AG10803 (cell line): ENCODE measurements at places on chromosomes 1 and 21.
A peak's percentile ranks its signal among the peaks of the same experiment; 100 is the strongest.

GRCh38 chr1:18870957-18871356, 11.5 kb upstream of the TAS1R2 start:
- DNase-seq, result no peak

- DNase-seq, result no peak
Observed at GRCh38 chr1:201749059-201749690, 79.8 kb upstream of the IPO9 start.

DNA sequence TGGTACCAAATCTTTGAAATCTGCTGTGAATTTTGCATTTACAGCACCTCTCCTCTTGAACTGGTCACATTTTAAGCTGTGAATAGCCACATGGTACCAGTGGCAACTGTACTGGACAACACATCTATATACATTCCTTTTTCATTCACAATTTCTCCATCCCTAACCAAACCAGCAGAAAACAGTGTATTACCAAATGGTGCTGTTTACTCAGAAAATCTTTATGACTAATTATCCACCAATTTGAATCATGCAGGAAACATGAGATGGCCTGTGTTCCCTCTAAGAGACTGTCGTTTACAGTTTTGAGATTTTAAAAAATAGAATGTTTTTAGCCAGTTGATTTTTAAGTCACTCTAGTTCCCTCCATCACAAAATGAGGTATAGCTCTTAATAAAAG, 17.6 kb upstream of the CCT8 start:
- peak; percentile 84 for DNase-seq

- DNase-seq, result peak; percentile 43
Observed at GRCh38 chr1:223298701-223299100, 65.3 kb downstream of the SUSD4 start.

DNA sequence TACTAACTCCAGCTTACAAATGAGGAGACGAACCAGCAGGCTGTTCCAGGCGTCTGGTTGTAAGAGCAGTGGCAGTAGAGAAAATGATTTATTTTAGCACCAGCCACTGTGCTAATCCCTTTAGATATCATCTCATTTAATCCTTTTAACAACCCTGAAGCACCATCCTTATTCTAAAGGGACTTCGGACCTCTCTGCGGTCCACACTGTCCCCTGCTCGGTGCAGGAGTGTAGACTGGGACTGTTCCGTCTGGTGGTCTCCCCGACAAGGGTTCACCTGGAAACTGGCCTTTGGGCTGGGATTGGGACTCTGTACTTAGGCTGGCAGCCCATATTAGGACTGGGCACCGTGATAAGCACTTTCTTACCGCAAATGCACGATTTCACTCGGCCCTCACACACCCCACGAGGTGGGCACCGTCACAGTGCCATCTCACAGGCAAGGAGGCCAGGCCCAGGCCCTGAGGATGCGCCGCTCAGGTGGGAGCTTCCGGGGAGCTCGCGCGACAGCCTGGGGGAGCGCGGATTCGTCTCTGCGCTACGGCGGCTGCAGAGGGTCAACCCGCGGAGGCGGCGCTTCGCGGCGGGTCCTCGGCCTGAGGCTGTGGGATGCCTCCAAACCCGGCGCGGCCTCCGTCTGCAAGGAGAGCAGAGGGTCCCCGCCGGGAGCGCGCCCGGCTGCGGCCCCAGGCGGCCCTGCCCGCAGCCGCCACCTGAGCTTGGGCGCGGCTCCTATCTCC, 45.2 kb downstream of the ATP1A1 start:
- DNase-seq, result peak; percentile 83

- no peak for DNase-seq
Observed at GRCh38 chr1:230301322-230301721, 124.8 kb downstream of the PGBD5 start.

- DNase-seq, result no peak
Observed at GRCh38 chr1:229325401-229325800, 17.4 kb downstream of the CCSAP start.

- peak; percentile 26 for DNase-seq
Observed at GRCh38 chr21:42089093-42089631, 18.0 kb downstream of the UMODL1 start.

- no peak for DNase-seq
Observed at GRCh38 chr1:58895559-58896145, 111.8 kb upstream of the JUN start.

- no peak for DNase-seq
Observed at GRCh38 chr1:207059881-207060280, 6.8 kb downstream of the PFKFB2 start.

GRCh38 chr1:199723250-199723956, 304.1 kb upstream of the NR5A2 start:
- peak; percentile 52 for DNase-seq

- peak; percentile 84 for DNase-seq
Observed at GRCh38 chr1:33633019-33633801, 160.8 kb downstream of the ZSCAN20 start.

GRCh38 chr1:61201035-61201434, 118.7 kb downstream of the NFIA start:
- DNase-seq, result no peak

DNA sequence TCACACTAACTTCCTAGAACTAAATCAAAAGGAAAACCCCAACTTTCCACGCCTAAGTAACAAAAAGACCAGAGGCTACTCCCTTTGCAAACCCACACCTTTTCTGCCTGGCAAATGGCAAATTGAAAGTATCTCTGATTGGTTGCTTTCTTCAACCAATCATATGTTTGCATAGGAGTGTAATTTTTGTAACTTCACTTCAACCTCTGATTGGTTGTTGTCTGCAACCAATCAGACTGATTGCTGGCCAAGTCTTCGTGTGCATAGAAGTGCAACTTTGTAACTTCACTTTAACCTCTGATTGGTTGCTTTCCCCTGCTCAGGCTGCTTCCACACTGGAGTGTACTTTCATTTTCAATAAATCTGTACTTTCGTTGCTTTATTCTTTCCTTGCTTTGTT, 36.9 kb upstream of the PADI2 start:
- DNase-seq, result peak; percentile 20

DNA sequence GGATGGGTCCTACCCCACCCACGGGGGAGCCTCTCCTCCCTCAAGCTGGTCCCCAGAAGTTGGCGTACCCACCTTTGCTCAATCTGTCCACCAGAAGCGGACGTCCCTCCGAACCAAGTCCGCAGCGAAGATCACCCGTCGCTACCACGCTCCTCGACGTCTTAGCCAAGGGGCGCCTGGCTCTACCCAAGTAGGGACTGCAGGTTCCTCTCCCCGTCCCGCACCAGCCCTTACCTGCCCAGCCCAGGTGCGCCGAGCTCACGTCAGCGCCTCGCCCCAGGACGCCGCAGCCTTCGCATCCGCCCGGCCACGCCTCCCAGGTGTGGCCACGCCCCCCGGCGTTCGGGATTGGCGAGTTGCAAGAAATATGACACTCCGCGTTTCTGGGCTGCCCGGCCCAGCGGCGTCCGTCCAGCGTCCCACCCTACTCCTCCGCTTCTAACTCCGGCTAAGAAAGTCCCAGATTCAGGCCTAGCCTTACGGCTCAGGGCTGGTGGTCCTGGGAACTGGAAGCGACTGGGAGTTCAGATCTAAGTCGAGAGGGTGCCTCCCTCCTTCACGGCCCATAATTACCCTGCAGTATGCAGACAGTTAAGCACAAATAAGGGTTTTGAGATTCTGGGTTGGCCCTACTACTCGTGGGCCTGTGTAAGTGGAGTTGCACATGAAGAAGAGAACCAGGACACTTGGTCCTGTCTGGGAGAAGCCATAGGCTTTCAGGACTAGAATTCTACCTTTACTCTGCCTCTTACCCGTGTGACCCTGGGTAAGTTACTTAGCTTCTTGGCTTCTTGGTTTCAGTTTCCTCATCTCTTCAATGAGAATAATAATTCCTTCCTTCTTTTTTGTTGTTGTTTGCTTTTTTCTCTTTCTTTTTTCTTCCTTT, at the start of gene IRF6:
IRF6 (minus strand) TSS at position 268 of the 886 bp plus-strand sequence. CDS start 4,729 bp downstream, outside the sequence.
- peak; percentile 62 for DNase-seq

- DNase-seq, result peak; percentile 56
Observed at GRCh38 chr1:40532844-40533424, 1.5 kb downstream of the ZNF684 start.

GRCh38 chr1:112237983-112238545, 157.9 kb upstream of the CTTNBP2NL start:
- DNase-seq, result no peak

GRCh38 chr1:26049531-26050247, 3.8 kb upstream of the SLC30A2 start:
- peak; percentile 7 for DNase-seq

DNA sequence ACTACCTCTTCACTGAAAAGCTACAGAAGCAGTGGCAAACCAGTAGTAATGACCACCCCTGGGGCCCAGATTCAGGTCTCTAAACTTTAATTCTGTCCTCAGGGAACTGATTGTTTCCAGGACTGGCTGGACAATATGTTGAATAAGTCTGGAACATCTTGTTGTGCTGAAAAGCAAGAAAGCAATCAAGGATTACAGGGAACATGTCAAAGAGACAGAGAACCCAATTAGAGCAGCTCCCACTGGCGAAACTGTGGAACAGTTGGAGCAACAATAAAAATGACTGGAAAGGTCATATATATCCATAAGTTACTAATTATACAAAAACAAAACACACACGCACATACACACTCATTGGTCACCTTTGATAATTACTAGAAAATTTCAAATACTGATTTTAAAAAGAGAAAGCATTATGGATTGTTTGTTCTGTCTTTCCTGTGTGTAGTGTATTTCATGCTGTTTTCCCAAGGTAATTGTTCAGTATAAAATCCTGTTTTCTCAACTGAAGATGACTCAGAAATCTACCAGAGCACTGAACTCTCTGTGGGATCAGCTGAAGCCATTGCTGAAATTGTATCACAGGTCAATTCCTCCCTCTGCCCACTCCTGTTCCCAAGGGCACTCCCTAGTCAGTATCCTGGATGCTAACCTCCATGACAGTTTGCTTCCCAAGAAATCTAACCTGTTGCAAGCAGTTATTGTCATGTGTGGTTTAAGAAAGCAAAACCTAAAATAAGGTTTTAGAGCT, 83.6 kb upstream of the RGS1 start:
- DNase-seq, result peak; percentile 15

- DNase-seq, result no peak
Observed at GRCh38 chr1:59361766-59362165, 64.9 kb downstream of the FGGY start.

- no peak for DNase-seq
Observed at GRCh38 chr1:172616636-172617035, 42.3 kb upstream of the FASLG start.

GRCh38 chr1:220182656-220183055, 88.7 kb downstream of the IARS2 start:
- DNase-seq, result no peak

- DNase-seq, result peak; percentile 60
Observed at GRCh38 chr1:35568975-35569395, 4.1 kb upstream of the TFAP2E start.

GRCh38 chr1:227140376-227140775, 177.9 kb downstream of the CDC42BPA start:
- no peak for DNase-seq

- DNase-seq, result no peak
Observed at GRCh38 chr21:44751186-44751798, 39.9 kb upstream of the TSPEAR start.

DNA sequence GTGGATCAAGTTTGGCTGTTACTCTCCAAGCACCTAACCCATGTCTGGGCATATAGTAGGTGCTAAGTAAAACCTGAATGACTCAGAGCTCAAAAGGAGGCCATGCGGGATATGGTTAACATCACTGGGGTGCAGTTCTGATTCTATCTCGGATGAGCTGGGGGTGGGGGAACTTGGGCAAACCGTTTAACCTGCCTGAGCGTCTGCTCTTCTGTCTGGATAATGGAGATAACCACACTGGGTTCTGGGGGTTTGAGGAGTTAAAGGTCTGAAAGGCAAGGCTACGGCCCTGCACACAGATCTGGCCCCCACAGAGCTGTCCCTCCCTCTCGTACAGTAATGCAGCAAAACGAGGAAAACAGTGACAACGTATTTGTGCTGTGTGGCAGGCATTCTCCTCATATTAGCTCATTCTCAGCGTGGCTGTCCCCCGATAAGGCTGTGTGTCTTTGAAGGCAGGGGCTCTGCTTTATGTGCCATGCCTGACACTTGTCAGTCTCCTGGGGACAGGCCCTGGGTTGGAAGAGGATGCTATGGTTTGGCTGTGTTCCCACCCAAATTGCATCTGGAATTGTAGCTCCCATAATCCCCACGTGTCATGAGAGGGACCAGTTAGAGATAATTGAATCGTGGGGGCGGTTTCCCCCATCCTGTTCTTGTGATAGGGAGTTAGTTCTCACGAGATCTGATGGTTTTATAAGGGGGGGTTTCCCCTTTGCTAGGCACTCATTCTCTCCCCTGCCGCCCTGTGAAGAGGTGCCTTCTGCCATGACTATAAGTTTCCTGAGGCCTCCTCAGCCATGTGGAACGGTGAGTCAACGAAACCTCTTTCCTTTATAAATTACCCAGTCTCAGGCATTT, 6.8 kb upstream of the ALDH4A1 start:
- DNase-seq, result no peak

GRCh38 chr1:35674111-35674510, 32.8 kb upstream of the PSMB2 start:
- no peak for DNase-seq

- DNase-seq, result no peak
Observed at GRCh38 chr1:149846042-149846441, 53.3 kb upstream of the BOLA1 start.

DNA sequence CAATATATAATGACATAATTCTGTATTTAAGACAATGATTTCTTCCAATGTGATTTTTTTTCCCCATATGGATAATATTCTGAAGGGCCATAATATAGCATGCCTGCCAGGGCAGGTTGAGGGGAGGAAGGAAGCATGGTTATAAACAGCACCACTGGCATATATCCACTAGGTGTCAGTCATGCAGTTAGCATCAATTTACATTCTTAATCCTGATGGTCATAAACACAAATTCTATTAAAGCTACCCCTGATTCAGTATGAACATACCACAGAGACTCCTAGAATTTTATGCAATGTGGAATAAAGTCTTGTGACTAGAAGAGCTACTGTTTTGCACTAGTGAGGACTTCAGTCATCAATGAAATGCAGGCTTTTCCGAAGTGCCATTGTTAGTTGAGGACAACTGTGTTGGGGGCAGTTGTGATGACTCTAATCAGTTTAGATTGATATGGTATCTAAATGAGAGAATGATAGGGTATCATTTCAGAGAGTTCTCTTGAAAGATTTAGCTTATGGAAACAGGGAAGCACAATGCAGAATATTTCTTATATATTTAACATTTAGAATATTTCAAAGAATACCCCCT, 342.7 kb upstream of the NR5A2 start:
- DNase-seq, result peak; percentile 75

GRCh38 chr1:203152158-203153034, 23.2 kb downstream of the MYBPH start:
- DNase-seq, result peak; percentile 30

DNA sequence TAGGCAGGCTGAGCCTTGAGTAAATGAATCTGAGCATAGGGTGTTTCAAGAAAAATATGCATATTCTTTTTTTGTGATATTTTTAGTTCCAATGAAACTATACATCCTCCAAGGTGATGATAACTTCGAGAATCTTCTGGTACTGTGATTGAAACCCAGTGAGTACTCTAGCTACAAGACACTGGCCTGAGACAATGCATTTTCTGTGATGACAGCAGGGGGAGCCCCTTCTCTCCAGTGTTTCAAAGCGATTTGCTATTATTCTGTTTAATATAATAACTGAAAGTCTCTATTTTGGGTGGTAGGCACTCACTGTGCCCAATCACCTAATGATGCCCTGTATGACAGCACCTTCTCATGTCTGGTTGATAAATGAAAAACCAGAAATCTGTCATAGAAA, 12.1 kb downstream of the IRF2BP2 start:
- peak; percentile 59 for DNase-seq
